ENCODE measurements at places on chromosomes 12 and 14.

GRCh38 chr14:71607056-71607455, 325.2 kb upstream of the RGS6 start:
- no peak for DNase-seq

- no peak for DNase-seq
Observed at GRCh38 chr14:95258754-95259593, 60.7 kb downstream of the CLMN start.

DNA sequence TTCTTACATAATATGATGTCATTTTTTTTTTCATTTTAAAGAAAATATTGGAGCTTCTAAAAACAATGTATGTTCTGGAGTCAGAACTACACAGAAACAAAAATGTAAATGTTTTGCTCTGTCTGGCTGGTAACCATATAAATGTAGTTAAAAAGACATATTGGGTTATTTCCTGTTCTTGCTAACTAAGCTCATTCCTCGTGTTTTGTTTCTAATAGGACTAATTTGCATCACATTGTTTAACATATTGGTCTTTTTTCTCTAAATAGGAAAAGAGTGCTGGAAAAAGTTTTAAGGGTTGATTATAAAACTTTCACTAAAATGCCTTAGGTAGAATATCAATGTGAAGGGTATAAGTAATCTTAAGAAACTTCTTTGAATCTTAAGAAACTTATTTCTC, 221.3 kb downstream of the SLC6A15 start:
- no peak for DNase-seq

- no peak for DNase-seq
Observed at GRCh38 chr14:93086441-93087055, 29.2 kb downstream of the ITPK1 start.

GRCh38 chr12:117685110-117685926, 283.5 kb downstream of the KSR2 start:
- no peak for DNase-seq

GRCh38 chr12:6548556-6548955, 7.3 kb downstream of the IFFO1 start:
- DNase-seq, result no peak

- DNase-seq, result no peak
Observed at GRCh38 chr12:102622618-102623017, 142.3 kb upstream of the IGF1 start.

- DNase-seq, result no peak
Observed at GRCh38 chr14:51613416-51613815, 38.3 kb upstream of the FRMD6 start.

- no peak for DNase-seq
Observed at GRCh38 chr12:22765421-22766130, 140.6 kb downstream of the ETNK1 start.

- no peak for DNase-seq
Observed at GRCh38 chr12:447141-447540, 12.6 kb upstream of the B4GALNT3 start.

DNA sequence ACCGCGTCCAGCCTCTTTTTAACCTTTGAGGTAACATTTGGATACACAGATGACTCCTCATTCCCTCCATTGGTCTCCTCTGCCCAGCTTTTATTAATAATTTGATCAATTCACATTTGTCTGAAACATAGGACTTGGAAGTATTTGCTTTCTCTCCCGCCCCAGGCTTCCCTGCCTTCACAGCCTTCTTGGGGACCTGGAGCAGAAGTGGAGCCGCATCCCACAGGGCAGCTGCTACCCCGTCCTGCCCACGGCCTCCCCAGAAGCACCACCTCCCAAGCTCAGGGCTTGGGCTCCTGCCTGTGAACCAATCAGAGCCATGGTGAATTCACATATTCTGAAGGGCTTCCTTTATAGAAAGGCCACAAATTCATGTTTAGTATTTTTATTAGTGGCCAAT, 97.6 kb downstream of the PIWIL1 start:
- DNase-seq, result no peak

- DNase-seq, result no peak
Observed at GRCh38 chr12:6494258-6494743, 399 bp downstream of the NCAPD2 start.

GRCh38 chr14:90454041-90455000, 57.5 kb downstream of the CALM1 start:
- DNase-seq, result no peak

Measured in activated naive CD4-positive, alpha-beta T cell treated with anti-CD3 and anti-CD28 coated beads for 36 hours (primary cell).